Stimulated activated naive B cell treated with anti-CD40 and anti-IgM and Interleukin-4, amounts not matched to agents 10 μg/mL and 1 μg/mL and 100 μg/mL, for 72 hours (primary cell): ENCODE measurements at places on chromosomes 7 and 10.
A peak's percentile ranks its signal among the peaks of the same experiment; 100 is the strongest.

- DNase-seq = no peak
These were observed 38.8 kb downstream of the SVOPL start for GRCh38 chr7:138662076-138662990.

DNA sequence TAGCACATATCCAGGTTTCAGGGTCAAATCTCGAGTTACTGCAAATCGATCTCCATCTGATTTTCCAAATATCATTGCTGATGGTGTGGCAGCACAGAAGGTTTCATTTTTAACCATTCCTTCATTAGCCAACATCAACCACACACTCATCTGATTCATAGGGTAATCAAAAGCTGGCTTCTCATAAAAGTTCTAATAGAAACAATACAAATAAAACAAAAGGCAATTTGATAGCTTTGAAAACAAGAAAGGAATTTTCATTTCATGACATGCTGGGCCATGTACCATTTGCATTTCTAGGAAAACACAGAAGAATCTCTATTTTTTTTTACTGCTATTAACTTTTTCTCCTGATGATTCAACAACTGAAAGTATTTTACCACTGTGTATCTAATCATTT lies 147.7 kb upstream of the SLC26A5 start:
- no peak for DNase-seq

GRCh38 chr10:128062881-128063563 lies 63.2 kb downstream of the MKI67 start:
- DNase-seq = peak; percentile 80

DNA sequence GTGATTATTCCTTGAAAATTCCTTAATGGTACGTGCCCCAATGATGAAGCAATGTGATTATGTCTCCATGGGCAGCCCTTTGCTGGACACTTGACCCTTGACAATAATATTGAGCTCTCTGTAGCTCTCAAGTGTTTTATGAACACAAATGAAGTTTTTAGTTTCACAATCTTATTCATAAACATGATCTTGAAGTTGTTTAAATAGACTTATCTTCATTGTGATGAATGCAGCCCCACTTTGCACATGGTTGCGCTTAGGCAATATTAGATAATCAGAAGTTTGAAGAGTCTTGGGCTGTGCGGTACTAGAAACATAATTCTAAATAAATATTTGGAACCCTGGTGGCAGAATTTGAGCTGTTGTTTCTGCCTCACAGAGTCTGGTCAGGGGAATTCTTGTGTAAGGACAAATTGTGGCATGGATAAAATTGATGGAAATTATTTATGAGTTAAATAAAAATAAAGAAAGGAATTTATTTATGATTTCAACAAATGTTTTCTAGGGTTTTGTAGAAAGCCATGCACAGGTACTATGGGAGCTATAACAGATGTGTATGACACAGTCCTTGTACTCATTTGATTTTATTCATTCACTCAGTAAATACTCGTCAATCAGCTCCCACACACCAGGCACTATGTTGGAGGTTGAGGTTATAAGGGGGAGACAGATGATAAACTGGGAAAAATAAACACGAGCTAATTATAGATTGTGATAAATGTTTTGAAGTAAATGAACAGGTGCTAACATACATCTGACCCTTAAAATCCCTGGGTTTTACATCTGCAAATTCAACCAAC lies 217.9 kb downstream of the GALNT17 start:
- no peak for DNase-seq

GRCh38 chr10:78278058-78278404 lies 244.4 kb downstream of the RPS24 start:
- no peak for DNase-seq

DNA sequence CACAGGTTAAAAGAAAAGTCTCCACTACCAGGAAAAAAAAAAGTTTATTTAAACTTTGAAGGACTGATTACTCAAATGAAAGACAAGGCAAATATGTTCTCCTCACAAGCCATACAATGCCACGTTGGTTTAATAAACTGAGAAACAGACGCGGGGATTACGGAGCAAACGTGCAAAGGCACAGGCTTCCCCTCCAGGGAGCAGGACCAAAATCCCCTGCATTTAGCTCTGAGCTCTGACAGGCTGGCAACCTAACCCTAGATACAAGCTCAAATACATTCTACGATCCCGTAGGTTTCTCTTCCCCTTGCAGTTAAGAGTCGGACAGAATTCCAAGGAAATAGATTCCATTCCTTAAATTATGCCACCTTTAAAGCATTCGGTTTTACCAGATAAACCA lies 7.7 kb upstream of the GRB10 start:
- DNase-seq = no peak

DNA sequence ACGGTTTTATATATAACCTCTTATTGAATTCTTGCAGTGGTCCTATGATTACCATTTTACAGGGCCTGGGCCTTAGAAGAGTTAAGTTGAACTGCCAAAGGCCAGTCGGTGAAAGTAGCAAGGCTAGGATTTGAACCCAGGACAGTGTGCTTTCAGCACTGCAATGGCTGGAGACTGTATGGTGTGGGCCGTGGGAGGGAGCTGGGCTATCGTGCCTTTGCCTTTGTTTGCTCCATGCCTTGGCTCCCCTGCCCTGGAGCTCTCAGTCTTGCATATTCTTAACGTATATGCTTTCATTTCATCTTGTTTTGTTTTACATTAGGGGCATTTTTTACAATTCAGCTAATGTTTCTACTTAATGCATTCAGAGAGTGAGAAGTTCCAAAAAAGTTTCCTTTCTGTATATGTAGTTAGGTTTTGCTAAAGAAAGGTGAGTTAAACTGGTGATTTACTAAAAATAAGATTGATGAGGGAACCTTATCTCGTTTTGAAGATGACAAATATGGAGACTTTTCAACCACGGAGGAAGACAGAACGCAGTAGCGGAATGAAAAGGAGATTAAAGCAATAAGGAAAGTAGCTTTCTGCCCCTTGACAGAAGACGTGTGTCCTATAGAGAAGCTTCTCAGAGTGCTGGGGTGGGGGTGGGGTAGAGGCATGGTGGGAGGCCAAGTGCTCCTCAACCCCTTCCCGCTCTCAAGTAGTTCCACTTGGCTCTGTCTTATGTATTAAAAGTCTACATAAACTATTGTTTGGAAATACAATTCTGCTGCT lies 82.5 kb downstream of the RTKN2 start:
- no peak for DNase-seq

DNA sequence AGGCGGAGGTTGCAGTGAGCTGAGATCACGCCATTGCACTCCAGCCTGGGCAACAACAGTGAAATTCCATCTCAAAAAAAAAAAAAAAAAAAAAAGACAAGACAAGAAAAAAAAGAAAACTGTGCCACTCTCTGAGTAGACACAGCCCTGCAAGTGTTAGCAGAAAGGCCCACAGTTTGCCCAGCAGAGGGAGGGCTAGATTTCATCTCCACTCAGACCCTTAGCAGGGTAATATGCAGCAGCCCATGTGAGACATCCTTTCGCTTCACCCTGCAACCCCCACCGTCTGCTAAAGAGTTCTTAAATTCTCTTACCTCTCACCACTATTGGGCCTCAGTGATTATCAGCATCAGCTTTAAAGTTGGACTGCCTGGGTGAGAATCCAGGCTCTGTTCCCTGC lies 38.2 kb downstream of the CTNNA3 start:
- no peak for DNase-seq

DNA sequence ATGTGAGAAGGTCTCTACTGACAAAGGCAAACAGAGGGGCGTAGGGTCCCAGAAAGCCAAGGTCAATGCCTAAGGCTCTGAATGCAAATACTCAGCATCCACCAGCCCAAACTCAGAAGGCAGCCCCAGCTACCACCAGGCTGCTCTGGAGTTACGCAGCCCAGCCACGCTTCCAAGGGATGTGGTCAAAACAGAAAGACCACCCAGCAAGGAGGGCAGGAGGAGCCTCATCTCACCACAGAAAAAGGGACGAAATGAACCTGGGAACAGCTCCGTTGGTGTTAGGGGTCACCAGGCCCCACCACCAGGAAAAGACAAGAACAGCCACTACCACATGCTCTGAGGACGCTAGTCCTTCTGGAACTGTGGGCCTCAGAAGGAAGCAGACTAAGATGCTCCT lies 65.1 kb downstream of the CTBP2 start:
- no peak for DNase-seq

GRCh38 chr10:30639946-30640786 lies 10.6 kb upstream of the LYZL2 start:
- DNase-seq = no peak

- no peak for DNase-seq
These were observed 1.6 kb downstream of the GLUD1 start for GRCh38 chr10:87092861-87093631.

DNA sequence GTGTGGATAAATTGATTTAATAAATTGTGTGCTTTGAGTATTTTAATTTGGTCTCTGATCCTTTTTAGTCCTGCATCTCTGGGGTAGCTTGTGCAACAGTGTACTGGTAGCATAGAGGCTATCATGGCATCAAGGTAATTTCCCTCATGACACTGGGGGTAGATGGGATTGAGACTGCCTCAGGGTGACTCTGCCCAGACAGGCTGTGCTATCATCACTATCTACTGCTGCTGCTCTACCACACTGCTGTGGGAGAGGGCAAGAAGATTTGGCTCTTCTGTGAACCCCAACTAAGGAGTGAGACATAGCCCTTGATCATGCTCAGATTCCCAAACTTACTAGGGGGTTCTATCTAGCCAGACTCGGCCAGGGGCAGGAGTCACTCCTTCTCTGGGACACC lies 43.6 kb upstream of the JAZF1 start:
- no peak for DNase-seq

DNA sequence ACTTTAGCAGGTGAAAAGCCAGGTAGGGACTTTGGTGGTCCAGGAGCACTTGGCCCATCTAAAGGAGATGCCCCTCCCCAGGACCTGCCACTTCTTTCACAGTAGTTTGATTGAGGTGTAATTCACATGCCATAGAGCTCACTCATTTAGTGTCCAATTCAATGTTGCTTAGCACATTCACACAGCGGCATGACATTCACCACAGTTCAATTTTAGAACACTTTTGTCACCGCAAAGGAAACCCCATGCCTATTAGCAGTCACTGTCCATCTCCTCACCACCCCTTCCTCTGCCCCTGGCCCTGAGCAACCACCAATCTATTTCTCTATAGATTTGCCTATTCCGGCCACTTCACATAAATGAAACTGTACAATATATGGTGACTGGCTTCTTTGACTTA lies 211.6 kb upstream of the ZMIZ1 start:
- no peak for DNase-seq

DNA sequence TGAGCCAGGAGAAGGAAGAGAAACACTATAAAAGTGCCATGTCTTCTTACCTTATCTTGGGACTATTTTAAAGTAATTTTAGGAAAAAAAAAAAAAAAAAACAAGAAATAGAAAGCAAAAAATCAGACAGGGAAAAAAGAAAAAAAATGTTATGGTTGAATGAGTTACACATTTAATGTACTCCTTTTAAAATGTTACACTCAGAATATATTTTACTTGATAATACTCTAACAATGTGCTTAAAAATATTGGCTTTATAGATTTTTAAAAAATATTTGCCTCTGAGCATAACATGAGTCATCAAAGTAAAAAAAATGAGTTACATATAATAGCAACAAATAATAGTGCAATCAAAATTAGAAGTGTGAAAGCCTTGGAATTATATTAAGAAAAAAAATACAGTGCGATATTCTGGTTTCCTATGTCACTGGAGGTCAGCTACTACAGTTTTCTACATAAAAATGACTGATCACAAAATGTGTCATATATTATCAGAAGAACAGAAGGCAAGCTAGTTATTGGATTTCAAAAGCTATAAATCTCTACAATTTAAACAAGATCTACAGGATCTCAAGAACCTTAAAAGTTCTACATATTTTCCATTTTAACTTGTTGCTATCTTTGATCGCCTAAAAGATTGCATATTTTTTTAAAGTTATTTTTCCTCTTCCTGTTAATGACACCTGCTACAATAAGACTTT lies 231.1 kb upstream of the CCDC6 start:
- no peak for DNase-seq

DNA sequence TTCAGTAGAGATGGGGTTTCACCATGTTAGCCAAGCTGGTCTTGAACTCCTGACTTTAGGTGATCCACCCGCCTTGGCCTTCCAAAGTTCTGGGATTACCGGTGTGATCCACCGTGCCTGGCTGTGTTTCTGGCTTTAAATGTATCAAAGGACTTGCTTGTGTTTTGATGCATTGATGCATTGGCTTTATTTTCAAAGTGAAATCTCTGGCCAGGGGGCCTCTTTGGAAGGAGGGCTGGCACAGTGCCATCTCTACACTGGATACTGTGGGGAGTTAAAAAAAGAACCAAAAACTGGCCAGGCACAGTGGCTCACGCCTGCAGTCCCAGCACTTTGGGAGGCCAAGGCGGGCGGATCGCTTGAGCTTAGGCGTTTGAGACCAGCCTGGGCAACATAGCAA lies 16.0 kb downstream of the MNX1 start:
- DNase-seq = no peak

DNA sequence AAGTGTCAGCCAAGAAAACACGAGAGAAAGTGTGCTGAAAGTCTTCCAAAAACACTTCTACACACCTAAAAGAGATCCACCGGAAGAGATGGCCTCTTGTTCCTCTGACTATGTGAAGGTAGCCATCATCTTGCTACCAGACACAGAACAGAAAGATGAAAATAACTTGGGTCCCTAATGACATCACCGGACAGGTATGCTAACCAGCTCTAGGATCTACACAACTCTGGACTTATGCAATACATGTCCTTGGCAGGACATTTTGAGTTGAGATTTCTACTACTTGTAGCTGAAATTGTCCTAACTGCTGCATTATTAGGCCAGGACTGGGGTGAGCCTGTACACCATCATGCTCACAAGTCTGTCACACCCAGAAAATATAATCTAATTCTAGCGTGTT lies 358.7 kb downstream of the ELMO1 start:
- DNase-seq = no peak

DNA sequence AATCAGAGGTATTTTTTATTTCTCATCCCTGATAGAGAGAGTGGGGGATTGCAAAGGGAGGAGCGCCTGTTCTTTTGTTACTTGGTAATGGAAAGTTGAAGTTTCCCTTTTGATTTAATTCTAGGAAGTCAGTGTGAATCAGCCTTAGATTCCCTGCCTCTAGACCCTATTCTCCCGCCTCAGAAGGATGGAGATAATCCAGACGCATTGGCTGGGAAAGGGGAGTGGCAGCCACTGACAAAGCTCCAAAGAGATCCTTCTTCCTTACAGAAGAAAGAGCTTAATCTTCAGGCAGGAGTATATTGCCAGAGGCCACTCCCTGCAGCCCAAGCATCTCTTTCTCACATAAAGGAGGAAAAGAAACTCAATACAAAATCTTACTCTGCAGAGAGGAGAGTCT lies 122.3 kb upstream of the GALNT17 start:
- DNase-seq = no peak
